NCI-H1092 (cell line): ENCODE measurements at places on chromosomes 6 and 20.
A peak's percentile ranks its signal among the peaks of the same experiment; 100 is the strongest.

DNA sequence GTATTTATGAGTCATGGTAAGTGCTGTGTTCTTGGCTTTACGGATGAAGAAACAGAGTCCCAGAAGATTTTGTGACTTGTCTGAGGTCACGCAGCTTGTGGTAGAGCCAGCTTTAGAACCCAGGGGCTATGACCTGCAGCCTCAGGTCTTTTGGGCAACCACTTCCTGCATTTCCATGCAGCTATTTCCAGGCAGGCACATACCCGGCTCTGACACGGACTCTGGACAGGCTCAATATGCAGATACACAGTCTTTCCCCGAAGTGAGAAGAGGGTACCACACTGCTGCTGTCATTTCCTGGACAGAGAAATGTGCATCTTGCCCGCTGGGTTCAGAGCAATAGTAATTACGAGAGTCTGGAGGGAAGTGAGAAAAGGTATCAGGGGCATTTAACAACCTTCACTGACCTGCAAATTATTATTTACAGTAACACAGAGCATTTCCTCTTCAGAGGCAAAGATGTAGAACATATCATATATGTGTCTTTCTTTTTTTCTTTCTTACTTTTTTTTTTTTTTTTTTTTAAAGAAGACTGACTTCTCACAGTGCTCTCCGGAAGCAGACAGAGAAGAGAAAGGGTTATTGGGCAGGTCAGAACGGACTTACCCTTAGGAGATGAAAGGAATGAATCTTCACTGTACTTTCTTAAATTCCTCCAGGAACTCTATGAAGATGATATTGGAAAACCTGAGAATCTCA is 185.1 kb downstream of the CLIC5 start:
- DNase-seq = no peak

- DNase-seq = peak; percentile 61
Measured at GRCh38 chr6:23446469-23446967, 679.5 kb upstream of the NRSN1 start.

DNA sequence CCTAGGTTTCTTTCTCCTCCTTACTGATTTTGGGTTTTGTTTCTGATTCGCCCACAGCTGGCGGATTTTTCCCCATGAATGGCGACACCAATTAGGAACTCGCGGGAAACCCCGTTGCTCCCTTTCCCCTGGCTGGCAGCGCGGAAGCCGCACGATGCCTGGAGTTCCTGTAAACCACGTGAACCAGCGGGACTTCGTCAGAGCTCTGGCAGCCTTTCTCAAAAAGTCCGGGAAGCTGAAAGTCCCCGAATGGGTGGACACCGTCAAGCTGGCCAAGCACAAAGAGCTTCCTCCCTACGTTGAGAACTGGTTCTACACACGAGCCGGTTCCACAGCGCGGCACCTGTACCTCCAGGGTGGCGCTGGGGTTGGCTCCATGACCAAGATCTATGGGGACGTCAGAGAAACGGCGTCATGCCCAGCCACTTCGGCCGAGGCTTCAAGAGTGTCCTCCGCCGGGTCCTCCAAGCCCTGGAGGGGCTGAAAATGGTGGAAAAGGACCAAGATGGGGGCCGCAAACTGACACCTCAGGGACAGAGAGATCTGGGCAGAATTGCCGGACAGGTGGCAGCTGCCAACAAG is 3.2 kb upstream of the SEC23B start:
- no peak for DNase-seq

DNA sequence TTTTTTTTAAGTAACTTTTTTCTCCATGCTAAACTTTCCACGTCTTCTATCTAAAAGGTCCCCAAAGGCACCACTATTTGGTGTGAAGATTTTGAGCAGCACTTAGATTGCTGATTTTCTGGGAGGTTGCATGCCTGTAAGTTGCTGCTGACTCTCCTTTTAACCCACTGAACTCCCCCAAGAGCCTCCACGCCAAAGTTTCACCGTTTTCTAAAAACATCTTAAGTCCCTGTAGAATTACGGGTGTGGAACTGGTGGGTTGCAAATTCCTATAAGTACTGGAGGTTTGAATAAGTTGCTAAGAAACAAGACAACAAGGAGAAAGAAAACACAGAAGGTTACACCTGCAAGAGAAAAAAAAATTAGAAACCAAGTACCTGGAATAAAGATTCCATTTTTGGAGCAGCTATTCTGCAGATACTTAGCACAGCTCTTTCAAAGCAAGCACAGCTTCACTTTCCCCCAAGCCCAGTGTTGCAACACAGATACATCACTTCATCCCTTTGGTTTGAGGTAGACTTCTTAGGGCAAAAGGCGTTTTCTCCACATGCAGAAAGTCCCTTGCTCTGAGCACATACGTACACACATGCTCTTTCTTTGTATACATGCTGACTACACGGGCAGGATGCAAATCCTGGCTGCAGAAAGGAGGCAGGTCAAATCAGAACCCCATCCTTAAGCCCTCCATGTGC is 5.0 kb downstream of the JAG1 start:
- no peak for DNase-seq

- no peak for DNase-seq
Measured at GRCh38 chr6:15677822-15678221, 15.0 kb upstream of the DTNBP1 start.

GRCh38 chr6:97656236-97656635 is 373.2 kb upstream of the MMS22L start:
- no peak for DNase-seq

DNA sequence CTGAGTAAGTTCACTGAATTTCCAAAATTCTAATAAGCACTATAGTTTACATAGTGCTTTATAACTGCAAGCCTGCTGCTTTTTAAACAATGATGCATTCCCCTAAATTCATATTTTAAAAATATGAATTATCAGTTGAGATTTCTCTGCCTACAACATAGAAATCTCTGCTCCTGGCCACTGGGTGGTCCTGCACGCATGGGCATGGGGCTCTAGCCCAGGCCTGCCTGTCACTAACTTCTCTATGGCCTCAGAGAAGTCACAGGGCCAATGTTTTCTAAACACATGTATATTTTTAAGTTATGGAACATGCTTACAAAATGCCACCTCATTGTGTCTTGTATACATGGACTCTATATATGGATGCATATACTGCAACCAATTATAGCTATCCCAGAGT is 211.0 kb downstream of the FOXC1 start:
- no peak for DNase-seq

DNA sequence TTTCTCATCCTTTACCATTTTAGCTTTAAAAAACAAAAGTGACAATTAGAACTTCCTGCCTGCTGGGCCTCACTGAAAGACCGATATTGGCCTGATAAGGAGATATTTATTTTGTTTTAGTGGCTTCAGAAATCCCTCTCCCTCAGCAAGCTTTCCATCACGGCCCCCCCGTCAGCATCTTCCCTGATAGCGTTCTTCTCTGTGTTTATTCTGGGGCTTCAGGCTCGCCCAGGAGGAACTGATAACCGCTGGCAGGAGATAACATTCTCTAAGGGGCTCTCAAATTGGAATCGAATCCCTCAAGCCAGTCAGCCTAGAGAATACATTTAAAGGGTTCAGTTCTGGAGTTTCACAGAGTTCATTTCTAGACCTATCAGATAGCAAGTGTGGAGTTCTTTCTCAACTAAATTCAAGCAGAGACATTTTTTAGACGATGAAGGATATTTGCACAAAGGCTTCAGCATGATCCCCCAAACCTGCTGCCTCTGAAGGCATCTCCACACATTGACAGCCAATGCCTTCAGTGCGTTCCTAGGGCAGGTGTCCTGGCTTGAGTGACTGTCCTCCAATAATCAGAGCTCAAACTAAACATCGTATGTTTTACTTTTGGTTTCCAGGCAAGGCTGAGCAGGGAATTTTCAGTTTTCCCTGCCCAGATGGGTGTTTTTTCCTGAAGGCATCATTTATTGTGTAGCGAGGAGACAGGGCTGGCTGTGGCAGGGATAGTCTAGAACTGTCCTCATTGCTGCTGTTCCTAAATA is 17.0 kb downstream of the PRDM1 start:
- DNase-seq = no peak

DNA sequence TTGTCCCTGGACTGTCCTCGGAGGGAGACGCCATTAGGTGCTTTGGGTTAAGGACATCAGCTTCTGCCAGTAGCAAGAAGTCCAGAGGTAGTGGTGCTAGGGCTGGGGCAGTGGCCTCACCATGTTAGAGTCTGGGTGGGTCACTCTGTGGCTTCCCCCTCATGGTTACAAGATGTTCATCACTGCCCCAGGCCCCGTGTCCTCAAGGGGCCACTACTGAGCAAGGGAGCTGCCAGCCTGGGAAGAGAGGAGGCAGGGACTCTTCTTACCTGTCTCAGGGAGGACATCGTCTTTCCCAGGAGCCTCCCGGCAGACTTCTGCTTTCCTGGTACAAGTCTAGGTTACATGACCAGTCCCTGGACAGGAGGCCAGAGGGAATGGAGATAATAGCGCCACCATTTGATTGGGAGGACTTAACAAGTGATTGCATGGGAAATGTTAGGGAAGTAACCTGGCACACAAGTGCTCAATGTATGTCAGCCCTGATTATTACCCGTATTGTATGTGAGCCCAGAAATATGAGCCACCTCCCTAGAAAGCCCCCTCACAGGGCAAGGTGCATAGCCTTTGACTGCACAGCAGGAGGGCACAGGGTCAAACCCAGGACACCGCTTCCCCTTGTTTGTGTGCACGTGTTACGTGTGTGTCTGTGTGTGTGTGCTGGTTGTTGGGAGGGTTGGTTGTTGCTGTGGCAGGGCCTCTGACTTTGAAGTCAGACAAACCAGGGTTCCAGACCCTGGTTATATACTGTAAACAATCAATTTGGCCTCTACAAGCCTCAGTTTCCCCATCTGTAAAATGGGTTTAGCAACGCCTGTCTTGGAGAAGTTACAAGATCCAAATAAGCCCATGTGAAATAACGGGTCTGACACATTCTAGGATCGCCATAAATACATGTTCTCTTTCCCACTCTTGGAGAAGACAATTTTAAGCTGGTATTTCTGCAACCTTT is 30.0 kb downstream of the SIRPA start:
- no peak for DNase-seq
